ENCODE measurements at places on chromosomes 7 and 10.

DNA sequence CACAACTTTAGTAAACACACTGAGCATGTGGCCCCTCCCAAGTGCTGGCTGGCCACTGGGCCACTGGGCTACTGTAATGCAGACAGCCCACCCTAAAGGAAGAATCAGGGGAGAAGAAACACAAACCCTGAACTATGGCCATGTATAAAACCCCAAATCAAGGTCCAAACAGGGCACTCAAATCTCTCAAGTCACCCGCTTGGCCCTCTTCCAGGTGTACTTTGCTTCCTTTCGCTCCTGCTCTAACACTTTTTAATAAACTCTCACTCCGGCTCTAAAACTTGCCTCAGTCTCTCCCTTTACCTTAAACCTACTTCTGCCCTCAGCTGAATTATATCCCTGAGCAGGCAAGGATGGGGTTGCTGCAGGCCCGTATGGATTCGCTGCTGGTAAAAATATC, 72.6 kb downstream of the TPK1 start:
- no peak for DNase-seq

GRCh38 chr7:2939193-2939885, 95.2 kb upstream of the GNA12 start:
- no peak for DNase-seq

GRCh38 chr7:139808427-139808826, 20.6 kb upstream of the TBXAS1 start:
- no peak for DNase-seq

DNA sequence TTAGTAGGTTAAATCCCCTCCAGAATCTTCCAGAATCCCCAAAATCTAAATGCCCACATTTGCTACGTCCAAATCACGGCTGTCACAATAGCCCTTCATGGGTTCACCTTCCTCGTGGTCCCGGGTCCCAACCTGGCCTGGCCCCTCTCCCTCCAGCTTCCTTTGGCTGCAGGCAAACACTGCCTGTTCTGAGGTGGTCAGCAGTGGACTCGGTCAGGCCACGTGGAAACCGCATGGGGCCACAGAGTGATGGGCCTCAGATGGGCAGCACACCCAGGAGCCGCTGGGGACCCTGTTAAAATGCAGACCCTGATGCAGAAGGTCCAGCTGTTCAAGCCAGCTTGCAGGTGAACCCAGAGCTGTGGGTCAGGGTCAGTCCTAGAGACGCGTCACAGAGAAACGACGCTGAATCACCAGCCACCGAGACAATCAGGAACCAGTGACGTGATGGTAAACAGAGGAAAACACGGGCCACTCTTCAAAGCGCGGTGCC, 588.6 kb downstream of the DNAJB6 start:
- no peak for DNase-seq

GRCh38 chr7:1647961-1648672, 22.0 kb upstream of the ELFN1 start:
- DNase-seq, result no peak

- DNase-seq, result no peak
Observed at GRCh38 chr7:879093-879492, 2.7 kb downstream of the GET4 start.

DNA sequence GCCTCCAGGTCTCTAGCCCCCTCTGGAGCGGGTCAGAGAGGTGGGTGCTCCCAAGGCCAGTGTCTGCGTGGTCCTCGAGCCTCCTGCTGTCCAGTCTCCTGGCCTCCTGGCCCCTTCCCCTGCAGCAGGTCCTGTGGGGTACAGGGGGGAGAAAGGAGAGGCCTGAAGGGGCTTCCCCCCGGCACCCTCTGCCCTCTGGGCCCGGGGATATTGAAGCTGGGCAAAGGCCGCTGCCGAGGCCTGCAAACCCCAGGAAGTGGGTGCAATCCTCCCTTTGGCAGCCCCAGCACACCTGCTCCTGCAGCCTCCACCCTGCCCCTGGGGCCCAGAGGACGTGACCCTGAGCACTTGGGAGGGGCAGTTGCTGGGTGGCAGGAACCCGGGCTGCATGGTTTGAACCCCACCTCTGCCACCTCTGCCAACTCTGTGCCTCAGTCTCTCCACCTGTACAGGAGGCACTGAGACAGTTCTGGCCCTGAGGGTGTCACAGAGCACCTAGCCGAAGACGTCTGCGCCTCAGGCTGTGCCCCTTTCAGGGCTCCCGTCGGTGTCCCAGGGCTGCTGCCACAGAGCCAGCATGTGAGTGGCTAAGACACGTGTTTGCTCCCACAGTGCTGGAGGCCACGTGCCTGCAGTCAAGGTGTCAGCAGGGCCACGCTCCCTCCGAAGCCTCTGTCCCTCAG, 59.1 kb upstream of the INPP5A start:
- DNase-seq, result no peak

DNA sequence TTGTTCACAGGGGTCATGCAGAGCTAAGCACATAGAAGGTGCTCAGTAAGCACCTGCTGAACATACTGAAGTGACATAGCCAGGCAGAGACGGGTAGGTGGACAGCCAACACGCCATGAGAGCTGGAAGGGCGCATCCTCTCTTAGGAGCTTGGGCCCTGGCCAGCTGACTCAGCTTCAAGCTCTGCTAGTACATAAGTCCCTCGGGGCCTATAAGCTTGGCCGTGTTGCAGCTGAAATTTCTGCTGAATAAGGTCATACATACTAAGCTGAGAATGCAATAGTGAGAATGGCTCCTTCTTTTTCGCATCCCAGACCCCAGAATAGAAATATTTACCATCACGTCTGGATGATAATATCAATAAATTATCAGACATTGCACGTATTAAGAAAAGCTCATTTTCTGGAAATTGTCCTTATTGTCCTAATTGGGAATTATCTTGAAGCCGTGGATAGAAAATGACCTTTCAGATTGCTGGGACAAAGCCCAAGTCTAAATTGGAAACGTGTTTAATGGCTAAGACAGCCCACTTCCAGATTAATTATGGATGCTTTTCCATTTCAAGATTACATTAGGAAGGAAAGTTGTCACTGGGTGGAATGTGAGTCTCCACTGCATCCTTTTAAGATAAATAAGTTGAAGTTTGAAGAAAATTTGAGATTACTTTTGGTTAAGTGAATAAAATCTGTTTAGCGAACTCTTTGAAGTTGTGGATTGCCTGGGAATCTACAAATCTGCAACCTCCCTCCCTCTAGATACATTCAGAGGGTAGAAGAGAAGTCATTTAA, 287.1 kb upstream of the C7orf33 start:
- no peak for DNase-seq

GRCh38 chr7:46744957-46745706, 824.1 kb upstream of the IGFBP3 start:
- no peak for DNase-seq

DNA sequence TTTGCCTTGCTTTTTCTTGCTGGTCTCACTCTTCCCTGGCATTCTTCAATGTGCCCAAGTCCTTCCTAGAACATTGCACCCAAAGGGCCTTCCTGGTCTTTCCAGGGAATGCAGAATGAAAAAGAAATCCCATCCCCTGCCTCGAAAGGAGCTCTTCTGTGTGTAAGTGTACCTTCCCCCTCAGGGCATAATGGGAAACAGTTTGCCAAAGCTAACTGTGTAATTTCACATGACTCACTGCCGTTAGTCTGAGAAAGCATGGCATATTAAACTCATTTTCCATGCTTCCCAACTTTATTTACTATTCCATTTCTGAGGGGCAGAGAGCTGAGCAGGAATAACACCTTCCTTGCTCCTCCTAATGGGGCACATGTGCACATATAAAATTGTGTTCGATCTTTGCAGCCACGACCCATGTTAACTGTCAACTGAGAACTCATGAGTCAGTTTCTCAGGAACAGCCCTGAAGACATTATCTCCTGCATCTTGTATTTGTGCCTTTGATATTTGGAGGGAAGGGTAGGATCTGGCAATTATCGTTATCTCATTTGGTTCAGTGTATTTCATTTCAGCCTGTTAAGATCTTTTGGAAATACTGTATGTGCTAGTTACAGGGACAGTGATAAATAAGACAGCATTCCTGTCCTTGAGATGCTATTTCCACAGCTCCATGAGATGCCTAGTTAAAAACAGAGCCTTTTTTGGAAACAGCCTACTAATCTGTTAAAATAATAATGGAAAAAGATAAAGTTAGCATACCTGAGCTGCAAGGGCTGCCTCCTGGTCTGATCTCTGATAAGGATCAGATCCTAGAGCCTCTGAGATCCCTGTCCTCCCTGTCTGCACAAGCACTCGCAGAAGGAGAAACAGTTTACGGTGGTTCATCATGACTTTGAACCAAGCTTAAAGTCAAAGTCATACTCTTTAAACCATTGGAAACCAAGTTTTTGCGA, 42.3 kb downstream of the IKZF1 start:
- peak; percentile 43 for DNase-seq

DNA sequence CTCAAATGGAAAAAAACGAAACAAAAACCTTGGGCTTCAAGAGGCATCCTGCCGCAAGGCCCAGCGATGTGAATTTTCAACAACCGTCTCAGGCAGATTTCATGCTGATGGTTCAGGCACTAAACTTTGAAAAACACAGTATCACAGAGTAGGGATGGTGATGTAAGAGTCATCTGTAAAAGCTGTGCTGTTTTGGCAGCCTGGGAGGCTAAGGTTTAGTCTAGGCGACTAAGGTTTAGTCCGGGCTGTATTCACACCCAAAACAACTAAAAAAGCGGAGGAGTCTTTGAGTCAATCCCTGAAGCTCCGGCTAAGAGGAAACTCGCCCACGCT, 420 bp upstream of the MINPP1 start:
- no peak for DNase-seq

DNA sequence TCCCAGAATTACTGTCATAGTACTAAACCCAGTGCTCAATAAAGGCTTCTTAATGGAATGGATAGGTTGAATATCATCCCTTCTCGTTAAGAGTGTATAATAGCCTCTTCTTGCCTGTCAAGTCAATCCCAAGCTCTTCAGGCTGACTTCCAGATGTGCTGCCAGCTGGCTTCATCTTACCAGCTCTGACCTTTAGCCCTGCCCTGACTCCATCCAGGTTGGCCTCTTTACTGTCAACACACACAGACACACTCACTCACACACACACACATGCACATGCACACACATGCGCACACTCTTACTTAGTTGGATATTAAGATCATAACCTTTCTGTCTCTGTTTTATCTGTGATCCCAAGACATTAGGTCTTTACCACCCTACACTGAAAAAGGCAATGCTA, 49.1 kb downstream of the ASB4 start:
- no peak for DNase-seq

DNA sequence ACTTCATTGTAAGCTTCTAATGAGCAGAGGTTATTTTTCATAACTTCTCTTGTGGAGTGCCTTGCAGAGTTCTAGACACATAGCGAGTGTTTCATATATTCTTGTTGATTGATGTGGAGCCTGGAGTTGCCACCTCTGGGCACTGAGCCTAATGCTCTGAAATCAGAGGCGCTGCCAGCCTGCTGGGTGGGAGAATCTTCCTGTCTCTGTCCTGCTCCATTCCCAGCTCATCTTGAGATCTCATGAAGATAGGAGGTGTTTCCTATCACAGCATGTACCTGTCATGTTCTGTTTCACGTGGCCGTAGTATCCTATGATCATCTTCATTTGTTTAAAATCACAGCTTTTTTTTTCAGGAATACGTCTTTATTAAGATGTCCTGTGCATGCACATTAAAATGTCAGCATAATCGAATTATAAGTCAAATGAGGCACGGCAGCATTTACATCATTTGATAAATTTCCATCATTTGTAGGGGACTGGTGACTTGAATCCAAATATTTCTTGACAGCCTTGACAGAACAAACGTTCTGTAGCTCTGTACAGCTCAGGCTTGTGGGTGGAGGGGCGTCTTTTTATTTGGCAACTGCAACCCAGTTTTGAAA, 393.0 kb downstream of the PHTF2 start:
- no peak for DNase-seq

- DNase-seq, result no peak
Observed at GRCh38 chr7:126449611-126450268, 803.0 kb downstream of the GRM8 start.

GRCh38 chr7:86932038-86932512, 127.4 kb downstream of the ELAPOR2 start:
- no peak for DNase-seq

DNA sequence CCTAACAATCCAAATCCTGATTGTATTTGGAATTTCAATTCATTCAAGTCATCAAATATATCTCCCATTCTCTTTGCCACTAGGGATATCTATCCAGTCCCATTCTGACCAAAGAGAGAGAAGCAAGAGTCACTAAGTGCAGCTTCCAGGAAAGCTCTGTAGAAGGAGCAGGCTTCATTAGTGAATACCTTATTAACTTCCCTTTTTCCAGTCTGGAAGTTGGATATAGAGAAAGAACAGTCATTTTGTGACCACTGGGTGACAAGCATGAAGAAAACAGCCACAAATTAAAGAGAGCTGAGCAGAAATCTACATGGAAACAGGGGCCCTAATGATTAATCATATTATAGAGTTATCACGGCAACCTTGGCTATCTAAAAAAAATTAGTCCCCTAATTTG, 190.7 kb upstream of the ADO start:
- no peak for DNase-seq

- DNase-seq, result no peak
Observed at GRCh38 chr10:130498934-130499333, 362.7 kb downstream of the GLRX3 start.

GRCh38 chr7:148670807-148671206, 27.9 kb upstream of the CUL1 start:
- DNase-seq, result no peak

- no peak for DNase-seq
Observed at GRCh38 chr7:69537691-69538090, 60.6 kb upstream of the AUTS2 start.

- no peak for DNase-seq
Observed at GRCh38 chr10:86733260-86733671, 23.2 kb upstream of the BMPR1A start.

- DNase-seq, result no peak
Observed at GRCh38 chr10:34644224-34644623, 170.9 kb downstream of the PARD3 start.

DNA sequence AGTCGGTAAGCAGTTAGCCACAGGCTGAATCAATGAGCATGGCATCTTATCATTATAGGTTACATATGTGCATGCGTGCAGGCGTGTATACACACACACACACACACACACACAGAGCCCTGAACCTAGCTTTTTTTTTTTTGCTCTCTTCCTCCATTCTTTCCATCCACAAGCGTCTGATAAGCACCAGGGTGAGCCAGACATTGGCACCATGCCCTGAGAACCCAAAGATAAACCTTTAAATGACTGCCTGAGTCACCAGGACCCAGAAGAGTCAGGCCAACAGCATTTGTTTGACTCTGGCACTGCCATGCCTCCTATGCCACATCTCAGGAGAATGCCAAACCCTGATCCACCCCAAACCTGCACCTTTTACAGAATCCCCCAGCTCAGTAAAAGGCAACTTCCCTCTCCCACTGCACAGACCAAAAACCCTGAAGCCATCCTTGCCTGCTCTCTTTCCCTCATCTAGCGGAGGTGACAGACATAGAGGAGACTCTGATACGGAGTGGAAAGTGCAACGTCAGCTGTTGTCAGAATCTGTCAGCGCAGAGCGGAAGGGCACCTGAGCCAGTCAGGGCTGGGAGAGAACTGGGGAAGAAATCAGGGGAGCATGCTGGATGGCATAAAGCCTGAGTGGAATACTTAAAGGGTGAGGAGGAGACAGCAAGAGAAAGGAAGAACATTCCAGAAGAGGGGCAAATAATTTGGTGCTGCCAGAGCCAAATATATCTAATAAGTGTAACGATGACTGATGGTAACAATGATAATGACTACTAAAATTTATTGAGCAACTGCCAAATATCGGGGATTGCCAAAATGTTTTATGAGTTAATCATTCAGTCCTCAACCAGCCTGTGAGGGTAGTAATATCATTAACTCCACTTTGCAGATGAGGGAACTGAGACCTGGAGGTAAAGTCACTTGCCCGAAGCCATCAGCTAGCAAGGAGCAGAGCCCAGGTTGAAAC, 3.2 kb downstream of the PARP12 start:
- DNase-seq, result peak; percentile 70

All from CD4-positive, alpha-beta T cell treated with Interleukin-2 at 100 ng/mL for 4 hours (primary cell).